IPS-NIHi11 (cell line): ENCODE measurements at places on chromosomes 1 and 21.

GRCh38 chr1:34341896-34342295, 165.2 kb downstream of the C1orf94 start:
- DNase-seq, result no peak

DNA sequence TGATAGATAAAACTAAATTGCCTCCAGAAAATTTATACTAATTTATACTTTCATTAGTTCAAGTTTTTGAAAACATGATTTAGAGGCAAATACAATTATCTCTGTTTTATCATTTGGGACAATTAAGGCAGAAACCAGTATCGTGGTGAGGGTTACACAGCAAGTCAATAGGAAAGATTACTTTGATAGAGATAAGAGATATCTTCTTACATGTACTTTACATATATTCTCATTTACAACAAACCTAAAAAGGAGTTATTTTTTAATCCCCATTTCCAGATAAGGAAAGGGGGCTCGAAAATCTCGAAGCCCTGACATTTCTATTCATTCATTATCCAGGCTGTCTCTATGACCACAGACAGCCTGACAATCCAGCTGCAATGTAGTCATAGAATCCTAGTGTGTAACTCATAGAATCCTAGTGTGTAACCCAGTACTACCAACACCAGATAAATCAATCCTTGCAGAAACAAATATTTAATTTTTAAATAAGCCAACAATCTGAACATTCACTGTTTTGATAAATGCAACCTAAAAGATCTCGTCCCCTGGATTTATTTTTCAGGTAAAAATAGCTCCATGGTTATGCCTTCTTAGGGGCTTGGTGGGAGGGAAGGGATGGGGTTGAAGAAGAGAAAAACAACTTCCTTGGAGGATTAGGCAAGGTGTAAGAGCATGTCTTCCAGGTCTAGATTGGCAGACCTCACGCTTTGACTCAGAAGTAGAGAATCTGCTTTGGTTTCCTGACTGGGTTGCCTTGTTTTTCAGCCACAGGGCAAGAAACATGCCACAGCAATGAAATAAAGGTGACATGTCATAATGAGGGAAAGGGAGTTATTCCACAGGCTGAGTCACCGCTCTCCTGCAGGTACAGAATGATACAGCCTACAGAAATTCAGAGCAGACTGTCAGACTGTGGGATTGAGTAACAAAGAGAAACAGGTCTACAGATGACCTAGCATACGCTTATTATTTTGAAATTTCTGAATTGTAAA, 45.6 kb downstream of the IRF2BP2 start:
- peak; percentile 39 for DNase-seq

DNA sequence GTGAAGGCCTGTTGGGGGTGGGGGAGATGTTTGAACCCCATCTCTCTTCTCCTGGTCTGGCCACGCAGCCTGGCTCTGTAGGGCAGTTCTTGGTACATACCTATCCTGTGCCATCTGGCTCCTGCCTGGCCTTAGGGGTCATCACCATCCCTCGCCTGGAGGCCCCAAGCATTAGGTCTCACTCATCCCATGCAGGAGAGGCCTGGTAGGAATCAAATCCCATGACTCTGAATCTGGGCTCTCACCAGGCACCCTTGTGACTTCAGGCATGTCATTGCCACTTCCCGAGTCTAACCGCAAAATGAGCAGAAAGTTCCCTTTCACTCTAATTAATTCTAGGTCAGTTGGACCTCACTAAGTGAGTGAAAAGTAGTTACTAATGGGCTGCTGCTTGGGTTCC, 37.2 kb downstream of the ETNK2 start:
- no peak for DNase-seq

GRCh38 chr1:53139951-53140361, 2.5 kb downstream of the SLC1A7 start:
- DNase-seq, result no peak

DNA sequence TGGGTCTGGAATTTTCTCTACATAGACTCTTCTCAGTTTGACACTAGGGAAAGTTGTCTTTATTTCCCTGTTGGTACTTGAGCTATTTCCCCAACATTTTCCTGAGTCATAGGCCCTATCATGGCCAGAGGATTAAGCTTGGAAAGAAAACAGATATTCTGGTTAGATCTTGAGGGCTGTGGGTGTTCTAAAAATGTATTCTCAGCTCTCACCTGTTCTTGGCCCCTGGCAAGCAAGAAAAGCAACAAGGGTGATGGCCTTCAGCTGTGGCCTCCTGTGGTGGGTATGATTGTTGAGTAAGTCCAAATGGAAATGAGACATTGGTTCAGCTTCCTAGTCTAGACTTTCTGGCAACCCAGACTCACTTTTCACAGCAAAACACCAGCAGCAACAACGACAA, 17.4 kb upstream of the LCE3A start:
- no peak for DNase-seq

DNA sequence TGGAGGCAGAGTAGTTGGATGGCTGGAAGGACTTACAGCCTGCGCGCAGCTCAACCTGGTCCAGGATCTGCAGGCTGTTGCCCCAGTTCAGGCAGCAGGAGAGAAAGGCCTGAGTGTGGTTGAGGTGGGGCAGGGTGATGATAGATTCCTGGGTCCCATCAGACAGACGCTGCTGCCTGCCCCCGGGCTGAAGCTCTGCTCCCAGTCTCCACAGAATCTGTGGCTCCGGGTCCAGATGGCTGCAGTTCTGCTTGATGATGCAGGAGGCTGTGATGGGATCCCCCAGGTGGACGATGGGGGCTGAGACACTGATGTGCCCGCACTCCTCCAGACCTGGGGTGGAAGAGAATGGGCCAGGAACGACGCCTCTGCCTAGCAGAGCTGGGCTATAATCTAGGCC, 7.4 kb downstream of the CSF3R start:
- DNase-seq, result no peak

GRCh38 chr1:58852731-58853485, 69.1 kb upstream of the JUN start:
- peak; percentile 41 for DNase-seq

- no peak for DNase-seq
Measured at GRCh38 chr1:7252411-7253117, 467.3 kb downstream of the CAMTA1 start.

GRCh38 chr1:34129630-34130029, 35.4 kb downstream of the CSMD2 start:
- no peak for DNase-seq

DNA sequence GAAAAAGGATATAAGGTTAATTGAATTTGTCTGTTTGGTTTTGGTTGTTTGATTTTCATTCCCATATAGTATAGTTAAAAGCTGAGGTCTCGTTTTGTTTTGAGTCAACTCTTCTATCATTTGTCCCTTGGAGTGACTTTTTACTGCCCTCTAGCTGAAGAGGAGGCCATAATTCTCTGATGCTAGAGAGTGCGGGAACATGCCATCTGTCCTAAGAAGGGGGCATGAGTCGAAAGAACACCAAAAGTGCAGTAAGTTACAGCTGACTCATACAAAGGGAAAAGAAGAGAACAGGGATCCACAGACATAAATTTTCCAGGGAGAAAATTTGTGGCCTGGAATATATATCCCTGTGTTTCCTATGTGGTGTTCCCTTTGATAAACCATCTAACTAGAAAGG, 4.1 kb downstream of the KRTAP21-3 start:
- no peak for DNase-seq

DNA sequence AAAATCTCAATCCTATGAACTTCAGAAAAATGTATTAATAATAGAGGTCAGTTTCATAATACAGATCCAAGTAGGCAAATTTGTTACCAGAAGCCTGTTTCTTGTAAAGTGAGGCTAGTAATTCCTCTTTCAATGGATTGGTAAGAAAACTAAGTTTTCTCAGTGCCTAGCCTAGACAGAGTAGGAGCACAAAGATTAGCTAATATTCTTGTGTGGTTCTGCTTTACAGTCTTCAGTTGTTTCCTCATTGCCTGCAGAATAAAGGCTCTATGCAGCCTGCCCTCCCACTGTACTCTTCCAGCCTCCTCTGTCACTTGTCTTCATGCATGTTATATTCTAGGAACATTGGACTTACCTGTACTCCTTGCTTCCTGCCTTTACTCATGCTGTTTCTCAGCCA, 2.4 kb upstream of the PPP1R15B start:
- no peak for DNase-seq

- no peak for DNase-seq
Measured at GRCh38 chr1:167584581-167584980, 31.0 kb upstream of the CREG1 start.

DNA sequence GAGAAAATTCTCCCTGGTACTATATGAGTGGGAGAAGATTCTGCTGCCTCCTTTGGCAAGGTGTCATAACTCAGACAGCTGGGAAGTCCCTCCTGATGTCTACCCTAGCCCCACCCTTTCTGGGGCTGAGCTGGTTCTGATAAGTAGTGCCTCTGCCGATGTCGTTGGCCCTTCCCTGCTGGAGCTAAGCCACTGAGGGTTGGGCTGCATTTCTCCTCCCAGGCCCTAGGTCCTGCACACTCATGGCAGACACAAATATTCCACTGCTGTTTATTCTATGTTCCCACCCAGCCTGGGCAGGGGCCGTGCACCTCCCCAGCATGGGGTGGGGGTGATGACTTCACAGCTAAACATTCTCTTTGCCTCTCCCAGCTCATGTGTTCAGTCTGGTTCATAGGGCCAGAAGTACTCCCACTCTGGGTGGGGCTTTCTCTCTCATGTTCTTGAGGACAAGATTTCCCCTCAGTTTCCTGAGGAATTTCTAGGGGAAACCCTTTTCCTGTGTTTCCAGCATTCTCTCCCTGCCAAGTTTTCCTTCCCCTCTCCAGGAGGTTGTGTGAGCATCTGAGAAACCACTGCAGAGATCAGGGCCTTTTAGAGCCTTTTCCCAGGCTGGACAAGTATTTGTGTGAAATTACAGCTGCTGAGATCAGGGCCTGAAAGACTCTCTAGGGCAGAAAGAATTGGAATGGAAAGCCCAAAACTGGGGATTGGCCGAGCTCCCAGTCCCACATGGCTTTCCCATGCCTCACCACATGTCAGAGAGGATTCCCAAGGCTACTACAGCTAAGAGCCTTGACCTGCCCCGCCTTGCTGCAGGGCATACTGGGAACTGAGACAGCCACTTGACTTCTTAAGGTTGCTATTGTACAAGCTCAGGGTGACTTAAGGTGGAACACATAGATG, 66.2 kb downstream of the ATP2B4 start:
- DNase-seq, result peak; percentile 38

- no peak for DNase-seq
Measured at GRCh38 chr1:84998642-84999280, 1.8 kb upstream of the MCOLN2 start.

DNA sequence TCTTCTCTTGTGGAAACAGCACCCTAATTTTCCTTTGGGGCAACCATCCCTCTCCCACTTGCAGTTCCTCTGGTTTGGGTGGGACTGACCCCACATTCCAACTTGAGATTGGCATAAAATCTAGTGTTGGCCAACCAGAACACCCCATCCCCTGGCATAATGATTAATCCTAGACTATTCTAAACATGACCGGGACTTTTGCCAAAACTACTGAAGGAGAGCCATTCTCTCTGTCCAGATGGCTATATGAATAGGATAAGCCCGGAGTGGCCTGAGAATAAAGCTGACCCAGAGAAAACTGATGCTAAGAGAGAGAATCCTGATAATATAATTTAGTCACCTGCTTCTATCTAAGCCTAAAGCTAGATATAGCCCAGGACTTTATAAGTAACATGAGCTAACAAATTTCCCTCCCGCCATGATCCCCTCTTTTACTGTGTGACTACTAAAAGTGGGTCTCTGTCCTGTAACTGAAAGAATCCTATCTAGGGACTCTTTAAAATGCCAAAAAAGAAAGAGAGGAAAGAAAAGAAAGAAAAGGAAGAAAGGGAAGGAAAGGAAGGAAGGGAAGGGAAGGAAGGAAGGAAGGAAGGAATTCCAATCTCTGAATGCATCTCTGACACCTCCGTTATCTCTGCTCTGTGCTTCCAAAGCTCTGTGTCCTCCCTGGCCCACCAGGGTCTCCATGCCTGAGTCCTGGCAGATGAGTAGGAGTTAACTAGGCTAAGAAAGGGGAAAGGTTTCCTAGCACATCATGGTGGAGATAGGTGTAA, 28.0 kb upstream of the NRDC start:
- no peak for DNase-seq

GRCh38 chr1:27690183-27690582, 18.2 kb upstream of the IFI6 start:
- no peak for DNase-seq

DNA sequence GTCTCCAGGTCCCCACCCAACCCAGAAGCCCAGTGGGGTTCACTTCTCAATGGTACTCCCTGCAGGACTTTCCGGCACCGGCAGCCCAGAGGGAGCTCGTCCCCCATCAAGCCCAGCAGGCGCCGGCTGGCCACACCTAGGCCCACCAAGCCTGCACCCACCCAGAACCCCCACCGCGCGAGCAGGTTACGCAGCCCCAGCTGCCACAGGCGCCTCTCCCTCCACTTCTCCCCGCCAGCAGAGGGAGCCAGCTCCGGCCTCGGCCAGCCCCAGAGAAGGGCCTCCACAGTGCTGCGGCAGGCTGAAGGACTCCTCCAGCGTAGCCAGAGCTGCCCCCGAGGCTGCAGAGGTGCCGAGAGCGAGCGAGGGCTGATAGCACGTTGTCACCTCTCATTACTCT, 722.3 kb downstream of the PLA2G4A start:
- DNase-seq, result peak; percentile 6

DNA sequence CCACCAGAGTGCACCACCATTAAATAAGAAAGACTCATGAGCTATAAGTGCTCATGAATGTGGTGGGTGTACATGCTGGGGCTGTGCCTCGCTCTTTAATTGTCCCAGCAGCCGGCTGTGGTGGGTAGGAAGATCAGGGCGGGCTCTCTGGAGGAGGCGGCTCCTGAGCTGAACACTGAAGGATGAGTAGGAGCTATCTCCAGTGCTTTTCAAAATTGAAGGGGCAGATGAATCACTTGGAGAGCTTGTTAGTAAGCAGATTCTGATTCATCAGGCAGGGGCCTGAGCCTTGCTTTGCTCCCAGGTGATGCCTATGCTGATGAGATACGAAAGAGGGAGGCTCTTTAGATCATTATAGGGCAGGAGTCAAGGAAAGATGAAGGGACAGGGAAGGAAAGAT, 54.1 kb downstream of the ETS2 start:
- DNase-seq, result no peak

DNA sequence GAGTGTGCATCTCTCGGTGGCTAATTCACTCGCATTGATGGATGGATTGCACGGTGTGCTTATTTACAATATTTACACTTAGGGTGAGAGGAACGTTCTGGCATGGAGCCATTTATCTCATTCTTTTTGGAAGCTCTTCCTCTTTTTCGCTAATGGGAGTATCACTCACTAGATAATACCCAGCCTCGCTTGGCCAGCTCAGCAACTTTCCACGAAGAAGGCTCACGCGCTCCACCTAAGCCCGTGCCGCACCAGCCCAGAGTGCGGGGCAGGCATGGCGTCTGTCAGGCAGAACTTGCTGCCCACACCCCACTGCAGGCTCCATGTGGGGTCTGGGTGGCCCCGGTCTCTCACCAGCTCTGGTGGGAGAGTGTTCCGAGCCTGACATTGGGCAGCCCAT, 484.9 kb downstream of the NPHP4 start:
- no peak for DNase-seq
